MG63 (cell line): ENCODE measurements at places on chromosomes 2 and 18.

DNA sequence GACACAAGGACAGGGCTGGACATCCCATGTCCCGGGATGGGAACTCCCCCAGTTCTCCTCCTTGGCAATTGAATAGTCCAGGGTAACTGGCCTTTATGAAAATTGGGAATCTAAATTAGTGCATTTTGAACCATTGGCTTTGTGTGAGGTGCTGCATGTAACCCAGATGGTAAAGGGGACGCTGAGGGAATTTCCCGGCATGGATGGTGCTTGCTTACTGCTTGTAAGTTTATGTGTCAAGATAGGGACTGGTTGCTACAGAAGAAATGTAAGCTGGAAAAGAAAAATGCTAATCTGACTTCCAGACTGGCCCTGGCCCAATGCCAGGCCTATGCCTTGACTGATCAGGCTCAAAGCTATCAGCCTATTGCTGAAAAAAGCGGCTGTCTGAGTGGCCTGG, 1096.7 kb upstream of the DDX18 start:
- DNase-seq = no peak

GRCh38 chr2:201786471-201786870, 5.7 kb upstream of the ALS2 start:
- peak; percentile 35 for DNase-seq

DNA sequence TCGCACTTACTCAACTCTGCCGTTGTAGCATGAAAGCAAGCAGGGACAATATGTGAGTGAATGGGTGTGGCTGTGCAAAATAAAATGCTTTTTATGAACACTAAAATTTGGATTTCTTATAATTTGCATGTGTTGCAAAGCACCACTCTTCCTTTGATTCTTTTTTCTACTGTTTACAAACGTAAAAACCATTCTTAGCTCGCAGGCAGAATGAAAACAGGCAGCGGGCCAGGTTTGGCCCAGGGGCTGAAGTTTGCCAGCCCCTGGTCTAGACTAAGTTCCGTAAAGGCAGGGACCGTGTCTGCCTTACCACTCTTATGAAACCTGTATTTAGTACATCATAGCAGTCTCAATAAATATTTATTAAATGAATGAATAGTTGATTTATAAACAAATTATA, 83.7 kb upstream of the SPATS2L start:
- DNase-seq = no peak

- DNase-seq = no peak
These were observed 37.6 kb upstream of the PLEKHM3 start for GRCh38 chr2:208062961-208063360.
